ENCODE measurements at places on chromosomes 11 and 22. TPM values are rescaled to one million over a fixed set of nuclear protein-coding genes. Genes with fewer than 3 reads are reported as not detected.

GRCh38 chr11:104623518-104623917 lies 274.7 kb downstream of the CASP12 start:
- DNase-seq = peak; percentile 70

GRCh38 chr22:49426098-49426497 lies 401.6 kb downstream of the BRD1 start:
- no peak for DNase-seq

The ANO5 gene
- total RNA-seq = not detected

DNA sequence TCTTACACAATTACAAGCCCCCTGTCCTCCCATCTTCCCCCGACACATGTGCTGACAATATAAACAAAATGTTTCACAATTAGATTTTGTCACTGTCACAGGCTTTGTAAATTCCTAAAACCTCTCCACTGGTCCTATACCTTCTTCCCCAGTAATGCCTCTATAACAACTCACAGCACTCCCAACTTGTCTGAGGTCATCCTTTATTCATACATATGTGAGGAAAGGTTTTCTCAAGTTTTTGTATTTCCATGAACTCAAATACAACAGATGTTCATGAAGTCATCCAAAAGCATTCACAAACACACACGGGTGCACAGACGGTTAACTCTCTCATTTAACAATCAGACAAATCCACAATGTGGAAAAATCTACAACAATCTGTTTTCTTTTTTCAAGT lies 1.9 kb downstream of the OR52H1 start:
- DNase-seq = peak; percentile 88

The EIF4G2 gene
- total RNA-seq = 1,144 TPM

- no peak for DNase-seq
These were observed 288.1 kb downstream of the TBC1D22A start for GRCh38 chr22:47050401-47051051.

- peak; percentile 8 for DNase-seq
These were observed 12.6 kb downstream of the PRAME start for GRCh38 chr22:22546490-22546889.

- DNase-seq = peak; percentile 76
These were observed 4.7 kb downstream of the KLHL35 start for GRCh38 chr11:75428281-75428724.

The OR52H1 gene
- total RNA-seq = 0.28 TPM

GRCh38 chr11:709109-709997 lies 3.3 kb downstream of the EPS8L2 start:
- DNase-seq = no peak

- no peak for DNase-seq
These were observed 23.6 kb upstream of the MN1 start for GRCh38 chr22:27825174-27825573.

DNA sequence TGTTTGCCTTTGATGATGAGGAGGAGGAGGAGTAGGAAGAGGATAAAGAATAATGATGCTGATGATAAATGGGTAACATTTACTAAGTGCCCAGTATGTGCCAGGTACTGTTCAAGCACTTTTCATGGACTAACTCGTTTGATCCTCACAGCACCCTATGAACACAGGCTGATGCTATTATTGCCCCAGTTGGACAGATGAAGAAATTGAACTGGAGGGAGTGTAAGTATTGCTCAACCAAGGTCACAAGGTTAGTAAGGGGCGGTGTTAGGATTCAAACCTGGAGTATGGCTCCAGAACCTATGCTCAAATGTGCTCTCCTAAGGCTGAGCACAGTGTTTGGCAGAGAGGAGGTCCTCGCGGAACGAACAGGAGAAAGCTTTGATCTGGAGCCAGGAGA lies 78.6 kb downstream of the SYN3 start:
- no peak for DNase-seq

The COA4 gene
- total RNA-seq = 78.0 TPM

DNA sequence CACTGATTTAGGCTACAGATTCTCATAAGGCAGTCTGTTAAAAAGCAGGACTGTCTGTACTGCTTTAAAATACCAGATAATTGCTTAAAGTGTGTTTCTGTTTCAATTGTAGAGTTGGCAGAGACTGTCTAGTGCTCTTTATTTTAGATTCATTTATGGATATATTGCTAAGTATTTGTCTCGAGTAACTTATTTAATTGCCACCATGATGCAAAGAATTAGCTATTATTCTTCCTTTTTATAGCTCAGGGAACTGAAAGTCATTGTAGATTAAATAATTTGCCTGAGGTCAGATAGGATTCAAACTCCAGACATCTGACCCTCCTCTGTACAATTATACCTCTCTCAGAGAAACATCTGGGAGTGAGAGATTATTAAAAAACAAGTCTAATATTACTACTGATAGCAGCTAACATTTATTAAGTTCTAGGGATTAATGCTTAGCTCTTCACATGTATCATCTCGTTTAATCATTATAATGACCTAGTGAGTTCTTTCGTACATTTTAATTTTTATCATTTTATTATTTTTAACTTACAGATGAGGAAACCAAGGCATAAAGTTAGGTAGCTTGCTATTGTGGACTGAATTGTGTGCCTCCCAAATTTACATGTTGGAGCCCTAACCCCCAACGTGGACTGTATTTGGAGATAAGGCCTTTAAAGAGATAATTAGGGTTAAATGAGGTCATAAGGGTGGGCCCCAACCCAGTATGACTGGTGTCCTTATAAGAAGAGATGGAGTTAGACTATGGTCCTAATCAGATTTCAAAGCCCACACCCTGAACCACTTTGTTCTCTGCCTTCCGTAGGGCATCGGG lies 19.7 kb upstream of the RAG2 start:
- no peak for DNase-seq

DNA sequence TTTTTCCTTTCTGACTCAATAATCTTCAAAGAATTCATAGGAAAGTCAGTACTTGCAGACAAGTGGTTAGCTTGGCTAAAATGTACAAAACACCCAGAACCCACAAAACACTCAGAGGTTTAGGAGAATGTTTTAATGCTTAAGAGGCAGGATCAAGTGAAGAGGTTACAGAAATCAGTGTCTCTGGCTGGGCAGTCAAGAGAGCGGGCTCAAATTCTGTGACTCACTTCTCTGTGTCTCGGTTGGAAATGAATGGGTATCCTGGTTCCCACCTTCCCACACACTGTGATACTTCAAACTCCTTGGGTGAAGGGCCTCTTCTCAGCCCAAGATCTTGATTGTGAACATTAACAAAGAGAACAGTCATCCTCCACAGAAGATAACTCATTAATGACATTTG lies 3.8 kb downstream of the MPEG1 start:
- peak; percentile 64 for DNase-seq

DNA sequence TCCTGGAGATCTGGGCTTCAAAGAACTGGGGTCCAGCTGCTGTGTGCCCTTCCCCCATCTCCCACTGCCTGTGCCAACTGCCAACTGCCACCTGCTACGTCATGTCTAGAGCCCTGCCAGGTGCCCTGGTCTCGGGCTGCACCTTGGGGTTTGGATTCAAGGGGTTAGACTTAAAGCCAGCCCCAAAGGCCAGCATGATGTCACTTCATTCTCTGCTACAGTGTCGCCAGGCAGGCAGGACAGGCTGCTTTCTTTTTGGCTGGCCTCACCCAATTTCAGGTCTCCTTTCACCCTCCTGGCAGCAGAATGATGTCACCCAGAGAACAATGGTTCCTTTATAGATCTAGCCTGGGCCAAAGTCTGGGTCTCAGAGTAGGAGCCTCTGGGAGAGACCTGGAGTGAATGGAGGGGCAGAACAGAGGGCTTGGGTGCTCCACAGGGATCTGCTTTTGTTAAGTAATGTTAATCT lies 79.5 kb upstream of the CRYBB3 start:
- DNase-seq = no peak

- DNase-seq = no peak
These were observed 20.0 kb downstream of the KCNJ4 start for GRCh38 chr22:38435010-38435409.

The THY1 gene
- 703 TPM for total RNA-seq

DNA sequence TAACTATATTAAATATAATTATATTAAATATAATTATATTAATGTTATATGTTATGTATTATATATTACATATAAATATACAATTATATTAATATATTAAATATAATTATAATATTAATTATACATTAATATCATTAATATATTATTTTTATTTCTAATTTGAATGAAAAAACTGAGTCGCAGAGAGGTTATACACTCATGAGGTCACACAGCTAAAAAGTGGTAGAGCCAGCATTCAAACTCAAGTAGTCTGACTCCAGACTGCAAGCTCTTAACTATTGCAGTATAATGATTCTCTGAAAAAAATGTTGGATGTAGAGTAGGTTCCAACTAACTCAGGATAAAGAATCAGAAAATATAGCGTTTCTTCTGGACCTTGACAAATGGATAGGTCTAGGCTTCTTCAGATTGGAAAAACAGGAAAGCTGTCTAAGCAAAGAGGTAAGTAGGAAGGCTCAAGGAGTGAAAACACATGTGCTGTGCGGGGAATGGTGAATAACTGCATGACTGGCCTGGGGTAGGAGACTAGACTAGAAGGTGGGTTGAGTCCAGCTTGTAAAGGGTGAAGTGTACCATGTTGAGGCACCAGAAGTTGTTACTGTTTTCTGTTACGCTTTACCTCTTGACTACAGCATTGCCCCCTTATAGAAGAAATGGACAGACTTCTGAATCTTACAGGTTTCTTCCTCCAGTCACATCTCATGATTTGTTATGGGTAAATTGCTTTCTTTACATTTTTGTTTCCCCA lies 80.3 kb downstream of the TRIM44 start:
- DNase-seq = no peak

The LRRC4C gene
- total RNA-seq = under 0.01 TPM

The KRTAP5-2 gene
- not detected for total RNA-seq

- peak; percentile 62 for DNase-seq
These were observed 697.6 kb downstream of the KCNA4 start for GRCh38 chr11:29319210-29319609.

- DNase-seq = no peak
These were observed 51.4 kb downstream of the GRIK4 start for GRCh38 chr11:120562806-120563425.

The GRIK4 gene
- total RNA-seq = 0.18 TPM

The CD3E gene
- not detected for total RNA-seq

DNA sequence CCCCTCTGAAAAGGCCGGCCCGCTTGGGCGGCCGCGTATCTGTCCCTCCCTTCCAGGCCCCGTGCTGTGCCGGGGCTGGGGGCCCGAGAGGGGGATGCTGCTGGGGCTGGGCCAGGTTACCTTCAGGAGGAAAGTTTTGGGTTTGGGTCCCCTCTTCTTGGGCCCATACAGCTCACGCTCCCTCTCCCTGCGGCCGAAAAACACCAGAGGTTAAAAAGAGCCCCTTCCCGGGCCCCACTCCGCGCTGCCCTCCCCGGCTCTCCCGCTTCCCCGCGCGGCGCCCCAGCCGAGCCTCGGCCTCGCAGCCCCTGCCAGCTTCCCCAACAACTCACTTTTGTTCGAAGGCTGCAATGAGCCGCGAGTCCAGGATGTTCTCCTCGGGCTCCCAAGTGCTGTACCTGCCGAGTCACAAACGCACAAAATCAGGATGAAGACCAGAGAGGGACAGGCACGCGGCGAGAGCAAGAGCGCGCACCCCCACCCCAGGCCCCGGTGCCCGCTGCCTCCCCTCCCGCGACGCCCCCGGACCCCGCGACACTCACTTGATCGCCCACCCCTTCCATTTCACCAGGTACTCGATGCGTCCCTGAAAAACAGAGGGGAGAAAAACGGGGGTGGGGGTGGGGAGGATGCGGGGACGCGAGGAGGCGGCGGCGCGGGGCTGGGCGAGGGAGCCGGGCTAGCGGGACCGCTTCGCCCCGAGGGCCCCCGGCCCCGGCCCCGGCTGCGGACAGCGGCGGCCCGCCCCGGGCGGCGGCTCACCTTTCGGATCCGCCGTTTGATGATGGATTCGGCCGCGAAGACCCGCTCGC lies 450 bp downstream of the CBX6 start:
- DNase-seq = no peak

DNA sequence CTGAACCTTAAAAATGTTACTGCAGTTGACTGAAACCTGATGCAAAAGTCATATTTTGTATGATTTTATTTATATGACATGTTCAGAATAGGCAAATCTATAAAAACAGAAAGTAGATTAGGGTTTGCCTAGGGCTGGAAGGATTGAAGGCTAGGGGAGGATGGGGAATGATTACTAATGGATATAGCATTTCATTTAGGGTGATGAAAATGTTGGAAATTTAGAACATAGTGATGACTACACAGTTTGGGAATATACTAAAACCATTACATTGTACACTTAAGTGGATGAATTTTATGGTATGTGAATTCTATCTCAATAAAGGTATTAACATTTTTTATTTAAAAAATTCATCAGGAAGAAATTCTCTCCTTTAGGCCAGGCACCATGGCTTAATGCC lies 22.9 kb upstream of the PAFAH1B2 start:
- DNase-seq = peak; percentile 74

The LAYN gene
- 92.5 TPM for total RNA-seq

GRCh38 chr22:43297270-43298061 lies 45.7 kb downstream of the SCUBE1 start:
- no peak for DNase-seq

The FIBIN gene
- 7.5 TPM for total RNA-seq

DNA sequence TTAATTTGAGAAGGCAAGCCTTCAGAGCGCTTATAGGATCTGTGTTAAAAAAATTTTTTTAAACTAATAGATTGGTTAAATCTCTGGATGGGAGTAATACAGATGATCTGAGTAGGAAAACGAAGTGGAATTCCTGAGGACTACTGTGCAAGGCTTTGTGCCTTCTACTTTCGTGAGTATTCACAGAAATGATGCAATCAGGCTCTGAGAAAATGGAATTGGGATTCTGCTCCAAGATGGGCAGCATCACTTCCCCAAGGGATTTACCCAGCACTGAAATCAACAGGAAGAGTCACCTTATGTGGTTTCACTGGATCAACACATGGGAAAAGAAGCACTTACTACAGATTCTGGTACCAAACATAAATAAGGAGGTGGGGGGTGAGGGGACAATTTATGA lies 12.5 kb downstream of the KMT5B start:
- peak; percentile 81 for DNase-seq
